Dermis blood vessel endothelial cell (primary cell): ENCODE measurements at places on chromosomes 11 and 22. TPM values are rescaled to one million over a fixed set of nuclear protein-coding genes. Genes with fewer than 3 reads are reported as not detected.

GRCh38 chr22:46844606-46845210 lies 82.3 kb downstream of the TBC1D22A start:
- no peak for DNase-seq

- peak; percentile 58 for DNase-seq
Measured at GRCh38 chr11:7688238-7688826, 15.0 kb upstream of the CYB5R2 start.

- peak; percentile 4 for DNase-seq
Measured at GRCh38 chr11:35390737-35391682, 28.3 kb downstream of the SLC1A2 start.

DNA sequence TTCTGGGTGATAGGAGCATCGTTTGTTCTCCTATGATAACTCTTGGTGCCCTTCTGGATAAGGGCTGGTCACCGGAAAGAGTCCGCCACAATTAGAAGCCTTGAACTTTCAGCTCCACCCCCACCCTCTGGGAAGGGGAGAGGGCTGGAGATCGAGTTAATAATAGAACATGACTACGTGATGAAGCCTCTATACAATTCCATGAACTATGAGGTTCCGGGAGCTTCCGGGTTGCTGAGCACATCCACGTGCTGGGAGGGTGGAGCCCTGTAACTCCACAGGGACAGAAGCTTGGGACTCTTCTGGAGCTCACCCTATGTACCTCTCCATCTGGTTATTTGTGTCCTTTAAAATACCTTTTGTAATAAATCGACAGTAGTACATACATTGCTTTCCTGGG lies 40.3 kb downstream of the ARHGAP42 start:
- no peak for DNase-seq

- DNase-seq, result no peak
Measured at GRCh38 chr11:134441706-134442105, 29.7 kb upstream of the B3GAT1 start.

DNA sequence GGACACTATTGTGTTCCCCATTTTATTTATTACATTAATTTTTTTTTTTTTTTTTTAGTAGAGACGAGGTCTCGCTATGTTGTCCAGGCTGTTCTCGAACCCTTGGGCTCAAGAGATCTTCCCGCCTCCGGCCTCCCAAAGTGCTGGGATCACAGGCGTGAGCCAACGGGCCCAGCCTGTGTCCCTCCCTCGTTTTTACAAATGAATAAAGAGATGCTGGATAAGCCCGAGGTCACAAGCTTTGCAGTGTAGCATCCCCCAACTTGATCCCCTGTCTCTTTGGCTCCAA lies 297 bp upstream of the MTFP1 start:
- DNase-seq, result no peak

- no peak for DNase-seq
Measured at GRCh38 chr11:56876621-56877275, 112.0 kb upstream of the OR5AK2 start.

DNA sequence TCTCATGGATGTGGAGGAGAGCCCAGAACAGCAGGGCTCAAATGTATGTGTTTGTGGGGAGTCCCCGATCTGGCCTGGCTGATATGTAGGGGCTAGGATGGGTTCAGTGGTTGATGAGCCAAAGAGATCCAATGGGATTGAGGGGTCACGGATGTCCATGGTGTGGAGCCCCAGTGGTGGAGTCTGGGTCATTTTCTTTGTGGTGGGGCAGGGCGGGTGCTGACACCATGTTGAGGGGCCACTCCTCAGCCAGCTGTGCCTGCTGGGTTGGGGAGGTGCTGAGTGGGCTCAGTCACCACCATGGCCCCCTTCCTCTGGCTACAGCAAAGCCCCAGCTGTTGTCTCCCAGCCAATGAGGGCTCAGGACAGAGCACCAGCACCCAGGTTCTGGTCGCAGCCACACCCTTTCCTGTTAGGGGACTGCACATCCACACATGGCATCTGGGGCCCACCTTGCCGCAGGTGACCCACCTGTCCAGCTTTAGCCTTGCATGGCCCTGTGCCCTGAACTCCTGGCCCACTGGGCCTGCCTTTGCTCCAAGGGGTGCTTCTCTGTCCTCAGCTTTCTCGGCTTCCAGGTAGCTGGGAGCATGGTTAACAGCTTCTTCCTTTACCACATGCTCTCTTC lies 3.2 kb upstream of the GNAZ start:
- no peak for DNase-seq

GRCh38 chr11:22407921-22408320 lies 69.7 kb downstream of the SLC17A6 start:
- no peak for DNase-seq

- peak; percentile 75 for DNase-seq
Measured at GRCh38 chr22:30277547-30278344, 11.1 kb upstream of the OSM start.

- peak; percentile 41 for DNase-seq
Measured at GRCh38 chr11:44244639-44245310, 65.2 kb downstream of the ALX4 start.

GRCh38 chr22:36457688-36458450 lies 23.6 kb downstream of the TXN2 start:
- no peak for DNase-seq

GRCh38 chr11:128404437-128404836 lies 182.9 kb downstream of the ETS1 start:
- no peak for DNase-seq

DNA sequence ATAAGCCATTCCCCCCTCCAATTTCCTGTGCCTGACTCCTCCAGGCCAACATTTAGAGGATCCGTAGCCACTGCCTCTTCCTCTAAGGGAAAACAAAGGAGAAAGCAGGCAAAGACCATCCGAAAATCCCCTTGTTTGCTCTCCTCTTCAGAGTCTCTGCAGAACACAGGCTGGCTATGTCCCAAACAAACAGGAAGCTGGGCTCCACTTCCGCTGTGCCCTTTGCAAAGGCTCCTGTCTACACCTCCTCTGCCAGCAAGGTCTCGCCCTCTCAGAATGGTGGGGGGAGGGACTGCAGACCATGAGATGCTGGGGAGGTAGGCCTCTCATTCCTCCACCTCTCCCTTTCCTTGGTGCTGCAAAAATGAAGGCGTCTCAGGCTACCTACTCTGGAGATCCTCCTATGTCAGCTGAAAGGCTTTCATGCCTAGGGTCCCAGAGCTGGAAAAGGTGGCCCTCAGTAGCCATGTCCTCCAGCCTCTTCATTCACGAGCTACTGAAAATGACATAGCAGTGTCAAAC lies 596.2 kb downstream of the BUD13 start:
- no peak for DNase-seq

- no peak for DNase-seq
Measured at GRCh38 chr11:24661331-24661730, 164.5 kb downstream of the LUZP2 start.

The TRIM66 gene
- 5.6 and 7.4 TPM in 2 replicates for total RNA-seq

The JAM3 gene
- 14.4 and 49.5 TPM in 2 replicates for total RNA-seq

The KCNJ1 gene
- 0.23 and 0.34 TPM in 2 replicates for total RNA-seq

The CARNS1 gene
- 0.17 and 0.23 TPM in 2 replicates for total RNA-seq

The AHNAK gene
- total RNA-seq, result 517 and 766 TPM in 2 replicates

The LINC01488 gene
- not detected in 2 replicates for total RNA-seq

The HSPB2 gene
- total RNA-seq, result not detected in 2 replicates

The SLC5A4 gene
- total RNA-seq, result 2.7 and 3.3 TPM in 2 replicates

The PLAAT5 gene
- not detected in 2 replicates for total RNA-seq
